ENCODE measurements at places on chromosomes 12 and 14.

DNA sequence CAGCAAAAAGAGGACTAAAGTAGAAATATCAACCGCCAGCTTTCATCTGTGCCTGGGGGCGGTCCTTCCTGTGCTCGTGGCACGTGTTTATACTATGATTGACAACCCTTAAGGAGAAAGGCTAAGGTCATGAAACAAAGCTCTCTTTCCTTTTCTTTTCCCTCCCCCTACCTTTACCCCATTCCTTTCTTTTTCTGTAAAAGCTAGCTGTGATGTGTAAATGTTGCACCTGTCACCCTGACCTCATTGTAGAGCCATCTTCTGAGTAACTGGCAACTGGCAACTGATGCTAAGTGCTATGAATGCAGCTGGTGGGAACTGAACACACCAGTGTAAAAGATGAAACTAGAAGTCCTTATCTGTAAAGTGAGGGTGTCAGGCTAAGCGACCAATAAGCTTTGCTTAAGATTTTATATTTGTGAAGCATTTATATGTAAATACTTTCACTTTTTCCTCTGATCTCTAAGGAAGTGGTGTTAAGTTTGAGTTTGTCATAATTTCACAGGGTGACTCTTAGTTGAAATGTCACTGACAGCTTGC lies 102.8 kb upstream of the BCAT1 start:
- DNase-seq = peak; percentile 48

DNA sequence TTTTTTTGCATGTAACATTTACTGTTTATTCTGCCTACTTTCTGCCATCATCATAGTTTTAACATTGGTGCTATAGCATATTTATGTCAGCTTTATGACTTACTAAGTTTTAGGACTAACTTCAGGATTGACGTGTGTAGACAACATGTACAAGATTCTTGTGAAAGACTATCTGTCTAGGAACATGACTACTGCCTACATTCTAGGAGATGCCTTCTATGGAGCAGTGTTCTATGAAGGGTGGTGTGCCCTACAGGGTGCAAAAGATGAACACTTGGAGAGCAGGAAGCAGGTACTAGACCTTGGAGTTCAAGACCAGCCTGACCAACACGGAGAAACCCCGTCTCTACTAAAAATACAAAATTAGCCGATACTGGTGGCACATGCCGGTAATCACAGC lies 118.6 kb downstream of the FGD4 start:
- DNase-seq = no peak

DNA sequence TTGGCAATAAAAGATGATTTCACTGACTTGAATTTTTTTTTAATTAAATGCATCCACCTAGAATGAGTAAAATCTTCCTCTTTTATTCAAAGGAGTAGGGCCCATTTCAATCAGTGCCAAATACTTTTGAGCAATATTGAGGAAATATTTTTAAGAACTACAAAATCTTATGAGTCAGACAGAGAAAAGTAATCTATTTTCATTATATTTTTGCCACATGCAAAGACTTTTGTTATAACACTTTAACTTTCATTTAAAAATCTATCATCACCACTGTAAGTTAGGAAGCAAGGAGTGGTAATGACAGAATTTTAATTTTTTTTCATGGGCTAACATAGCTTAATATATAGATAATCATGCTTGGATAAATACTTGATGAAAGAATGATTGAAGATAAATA lies 345.2 kb upstream of the KITLG start:
- no peak for DNase-seq

DNA sequence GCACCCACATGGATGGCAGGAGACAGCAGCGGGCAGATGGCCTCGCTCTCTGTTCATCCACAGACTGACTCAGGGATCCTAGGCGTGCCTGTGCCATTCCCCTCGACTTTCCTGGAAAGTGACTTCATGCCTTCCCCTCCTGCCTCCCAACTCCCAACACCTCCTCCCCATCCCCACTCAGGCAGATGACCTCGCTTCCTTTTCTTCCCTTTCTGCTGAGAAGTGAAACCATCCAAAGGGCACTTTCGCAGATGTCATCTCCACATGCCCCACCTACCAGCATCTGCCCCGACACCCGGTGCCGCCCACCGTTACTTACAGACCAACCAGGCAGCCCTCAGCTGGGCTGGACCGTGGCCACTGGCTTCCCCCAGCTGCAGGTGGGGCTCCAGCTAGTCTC lies 29.6 kb downstream of the BEGAIN start:
- no peak for DNase-seq

- DNase-seq = no peak
Observed at GRCh38 chr14:95069547-95069946, 87.8 kb downstream of the DICER1 start.

- DNase-seq = no peak
Observed at GRCh38 chr12:119341020-119341419, 6.5 kb downstream of the CCDC60 start.

DNA sequence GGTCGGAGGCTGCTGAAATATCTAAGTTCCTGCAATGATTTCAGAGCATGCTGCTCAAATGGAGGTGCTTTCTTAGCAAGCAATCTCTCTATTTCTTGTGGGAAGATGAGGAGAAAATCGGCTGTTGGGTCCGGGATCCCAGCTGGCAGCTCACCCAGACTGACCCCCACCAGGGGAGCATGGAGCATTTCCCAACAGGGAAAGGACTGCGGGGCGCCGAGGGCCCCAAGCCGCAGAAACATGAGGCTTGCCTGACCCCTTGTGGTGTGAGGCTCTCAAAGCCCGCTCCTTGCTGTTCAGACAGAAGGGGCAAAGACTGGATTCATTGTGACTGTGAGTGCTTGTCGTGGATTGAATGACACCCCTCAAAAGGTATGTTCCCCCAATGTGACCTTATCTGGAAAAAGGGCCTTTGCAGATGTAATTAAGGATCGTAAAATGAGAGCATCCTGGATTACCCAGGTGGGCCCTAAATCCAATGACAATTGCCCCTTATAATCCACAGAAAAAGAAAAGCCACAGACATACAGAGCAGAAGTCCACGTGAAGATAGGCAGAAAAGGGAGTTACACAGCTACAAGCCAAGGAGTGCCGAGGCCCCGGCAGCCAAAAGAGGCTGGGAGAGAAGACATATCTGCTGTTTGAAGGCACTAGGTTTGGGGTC lies 116.3 kb upstream of the VASH1 start:
- DNase-seq = no peak

GRCh38 chr12:124035163-124035562 lies 62.1 kb downstream of the ZNF664 start:
- no peak for DNase-seq

DNA sequence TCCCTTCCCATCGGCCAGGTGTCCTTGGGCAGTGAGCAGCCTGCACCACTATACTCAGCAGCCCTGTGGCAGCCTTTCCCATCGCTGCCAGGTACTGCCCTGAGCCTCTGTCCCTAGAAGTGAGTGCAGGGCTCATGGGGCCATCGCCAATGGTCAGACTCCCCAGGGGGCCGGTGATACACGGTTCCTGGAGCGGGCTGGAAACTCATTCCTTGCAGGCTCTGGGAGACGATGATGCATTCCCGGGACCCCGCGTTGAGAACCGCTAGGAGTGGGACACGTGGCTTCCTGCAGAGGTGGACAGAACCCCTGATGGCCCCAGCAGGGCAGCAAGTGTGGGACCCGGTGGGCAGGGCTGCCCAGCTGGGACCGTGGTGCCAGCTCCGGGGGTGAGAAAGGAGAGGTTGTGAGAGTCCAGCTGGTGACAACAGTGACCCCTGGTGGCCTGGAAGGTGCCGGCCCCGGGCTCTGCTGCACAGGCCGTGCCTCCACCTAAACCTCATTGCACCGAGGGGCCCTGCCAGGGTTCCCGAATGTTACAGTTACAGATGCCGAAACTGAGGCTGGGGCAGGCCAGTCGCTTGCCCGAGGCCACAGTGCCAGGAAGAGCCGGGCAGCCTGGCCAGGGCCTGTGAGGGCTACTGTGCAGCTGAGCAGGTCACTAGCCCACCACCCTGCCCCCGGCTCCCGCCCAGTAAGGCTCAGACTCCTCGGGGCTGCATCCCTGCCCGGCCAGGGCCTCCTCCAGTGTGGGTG lies 33.8 kb downstream of the FBRSL1 start:
- peak; percentile 64 for DNase-seq

GRCh38 chr12:75476071-75476470 lies 4.5 kb upstream of the GLIPR1 start:
- DNase-seq = no peak

DNA sequence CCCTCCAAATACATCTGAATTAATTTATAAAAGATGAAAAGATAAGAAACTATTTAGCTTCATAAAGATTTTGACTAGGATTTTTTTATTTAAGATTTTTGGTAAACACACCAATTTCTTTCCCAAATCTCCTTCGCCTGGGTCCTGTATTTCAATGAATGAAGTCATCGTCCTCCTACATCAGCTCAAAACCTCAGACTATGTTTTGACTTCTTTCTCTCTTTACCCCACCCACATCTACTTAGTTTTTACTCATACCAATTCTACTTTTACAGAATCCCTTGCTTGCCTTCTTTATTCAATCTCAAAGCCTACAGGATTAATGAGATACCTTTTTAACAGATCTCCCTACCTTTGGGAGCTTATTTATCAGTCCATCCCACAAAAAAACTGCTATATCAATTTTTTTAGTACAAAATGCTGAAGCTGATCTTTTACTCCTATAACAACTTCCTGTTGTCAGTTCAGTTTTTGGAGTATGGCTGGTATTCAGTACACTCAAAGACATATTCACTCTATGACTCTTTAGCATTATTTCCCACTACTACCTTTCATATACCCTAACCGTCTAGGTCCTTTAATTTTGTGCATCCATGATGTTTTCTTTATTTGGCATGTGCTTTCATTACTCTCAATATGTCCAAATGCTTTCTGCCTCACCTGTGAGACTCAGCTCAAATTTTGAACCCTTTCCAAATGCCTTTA lies 18.7 kb upstream of the CCDC91 start:
- DNase-seq = no peak

- no peak for DNase-seq
Observed at GRCh38 chr14:91904956-91905645, 37.8 kb upstream of the TC2N start.

DNA sequence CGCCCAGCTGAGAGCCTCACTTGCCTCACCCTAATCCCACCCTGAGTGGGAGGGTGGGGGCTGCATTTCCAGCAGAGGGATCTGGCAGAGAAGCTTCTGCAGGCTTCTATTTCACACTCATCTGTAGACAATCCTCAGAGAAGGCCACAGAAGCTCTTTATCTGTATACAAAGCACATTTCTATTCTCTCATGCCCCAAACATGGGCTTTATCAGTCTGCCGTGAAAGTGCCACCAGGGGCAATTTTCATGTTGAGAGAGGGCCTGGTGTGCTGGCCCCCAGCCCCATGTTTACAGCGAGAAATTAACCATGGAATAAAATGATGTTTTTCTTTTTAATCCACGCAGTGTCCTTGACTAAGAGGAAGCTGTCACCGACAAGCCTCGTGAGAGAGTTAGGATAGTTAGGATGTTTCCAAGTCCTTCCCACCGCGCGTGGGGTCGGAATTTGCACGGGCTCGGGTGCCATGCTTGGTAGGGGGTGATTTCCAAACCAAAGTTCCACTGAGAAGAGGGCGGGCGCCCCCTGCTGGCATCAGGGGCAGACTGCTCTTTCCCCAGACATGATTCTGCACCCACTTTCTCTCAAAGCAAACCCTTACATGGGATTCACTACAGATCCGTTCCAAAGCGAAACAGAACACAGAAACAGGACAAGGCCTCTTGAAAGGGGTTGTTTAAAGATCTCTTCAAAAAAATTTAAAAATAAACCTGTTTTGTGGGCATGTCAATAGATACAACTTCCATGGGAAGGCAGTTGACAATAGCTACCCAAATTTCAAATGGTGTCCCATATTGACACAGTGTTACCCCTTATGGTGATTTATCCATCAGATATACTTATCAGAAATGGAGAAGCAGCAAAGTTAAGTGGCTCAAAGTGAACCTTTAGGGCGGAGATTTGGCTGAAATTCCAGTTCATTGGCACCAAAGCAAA lies 19.4 kb downstream of the BDKRB1 start:
- DNase-seq = peak; percentile 70

DNA sequence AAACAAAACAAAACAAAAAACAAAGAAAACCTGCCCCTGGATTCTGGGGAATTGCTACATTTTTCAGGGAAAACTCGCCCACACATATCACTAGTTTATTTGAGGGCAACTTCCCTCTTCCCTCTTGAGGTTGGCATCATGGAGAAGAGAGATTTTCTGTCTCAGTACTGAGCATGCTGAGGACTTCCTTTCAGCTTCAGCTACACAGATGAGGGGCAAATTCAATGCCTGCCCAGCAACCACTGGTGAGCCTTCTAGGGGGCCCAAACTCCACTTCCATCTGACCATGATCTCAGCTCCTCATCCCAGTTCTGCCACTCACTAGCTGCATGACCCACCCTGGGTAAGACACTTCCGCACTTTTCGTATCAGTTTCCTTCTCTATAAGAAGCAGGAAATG lies 63.1 kb upstream of the SCN8A start:
- DNase-seq = no peak

GRCh38 chr12:34598352-34598827 lies 576.1 kb downstream of the ALG10 start:
- no peak for DNase-seq

GRCh38 chr12:10179776-10180181 lies 947 bp downstream of the TMEM52B start:
- no peak for DNase-seq

DNA sequence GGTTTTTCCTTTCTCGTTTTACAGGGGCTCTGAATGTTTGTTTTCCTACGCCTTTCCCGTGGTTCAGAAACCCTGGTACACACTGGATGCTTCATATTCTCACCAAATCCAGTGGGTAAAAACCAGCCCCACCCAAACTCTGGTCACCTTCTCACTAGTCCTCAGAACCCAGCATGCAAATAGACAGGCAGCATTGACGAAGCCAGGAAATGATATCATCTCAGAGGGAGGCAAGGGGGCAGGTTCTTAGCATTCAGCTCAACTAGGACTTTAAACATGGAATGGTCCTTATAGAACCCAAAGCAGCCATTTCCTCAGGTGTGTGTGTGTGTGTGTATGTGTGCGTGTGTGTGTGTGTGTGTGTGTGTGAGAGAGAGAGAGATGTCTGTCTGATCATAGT lies 142.0 kb downstream of the KCNK10 start:
- DNase-seq = no peak

DNA sequence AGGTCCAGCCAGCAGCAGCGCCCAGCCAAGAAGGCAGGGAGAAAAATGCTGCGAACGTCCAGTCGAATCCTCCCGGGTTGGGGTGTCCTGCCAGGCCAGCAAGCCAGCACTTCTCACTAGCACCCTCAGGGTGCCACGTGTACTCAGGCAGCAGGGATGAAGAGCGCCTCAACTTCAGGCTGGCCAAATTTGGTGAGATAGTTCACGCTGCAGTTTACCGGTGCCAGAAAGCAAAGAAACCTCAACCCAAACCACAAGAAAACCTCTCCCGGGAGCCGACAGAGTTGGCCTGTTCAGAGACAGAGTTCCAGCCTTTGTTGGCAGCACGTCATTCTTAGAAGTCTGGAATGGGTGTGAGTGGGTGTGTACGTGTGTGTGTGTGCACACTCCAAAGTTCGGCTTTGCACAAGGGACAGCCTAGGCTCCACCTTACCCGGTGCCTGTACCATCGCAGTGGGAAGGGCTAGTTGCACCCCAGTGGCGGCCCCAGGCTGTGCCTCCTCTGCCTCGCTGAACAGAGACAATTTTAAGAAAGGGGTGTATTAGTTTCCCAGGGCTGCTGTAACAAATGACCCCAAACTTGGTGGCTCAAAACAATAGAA lies 42.1 kb downstream of the ELK3 start:
- DNase-seq = no peak

GRCh38 chr12:63164911-63165310 lies 13.9 kb upstream of the AVPR1A start:
- no peak for DNase-seq
